ENCODE measurements at places on chromosomes 2 and 18.

- DNase-seq = no peak
Observed at GRCh38 chr18:79069717-79070151, 540 bp downstream of the ATP9B start.

- no peak for DNase-seq
Observed at GRCh38 chr2:197628043-197628500, 47.3 kb downstream of the RFTN2 start.

DNA sequence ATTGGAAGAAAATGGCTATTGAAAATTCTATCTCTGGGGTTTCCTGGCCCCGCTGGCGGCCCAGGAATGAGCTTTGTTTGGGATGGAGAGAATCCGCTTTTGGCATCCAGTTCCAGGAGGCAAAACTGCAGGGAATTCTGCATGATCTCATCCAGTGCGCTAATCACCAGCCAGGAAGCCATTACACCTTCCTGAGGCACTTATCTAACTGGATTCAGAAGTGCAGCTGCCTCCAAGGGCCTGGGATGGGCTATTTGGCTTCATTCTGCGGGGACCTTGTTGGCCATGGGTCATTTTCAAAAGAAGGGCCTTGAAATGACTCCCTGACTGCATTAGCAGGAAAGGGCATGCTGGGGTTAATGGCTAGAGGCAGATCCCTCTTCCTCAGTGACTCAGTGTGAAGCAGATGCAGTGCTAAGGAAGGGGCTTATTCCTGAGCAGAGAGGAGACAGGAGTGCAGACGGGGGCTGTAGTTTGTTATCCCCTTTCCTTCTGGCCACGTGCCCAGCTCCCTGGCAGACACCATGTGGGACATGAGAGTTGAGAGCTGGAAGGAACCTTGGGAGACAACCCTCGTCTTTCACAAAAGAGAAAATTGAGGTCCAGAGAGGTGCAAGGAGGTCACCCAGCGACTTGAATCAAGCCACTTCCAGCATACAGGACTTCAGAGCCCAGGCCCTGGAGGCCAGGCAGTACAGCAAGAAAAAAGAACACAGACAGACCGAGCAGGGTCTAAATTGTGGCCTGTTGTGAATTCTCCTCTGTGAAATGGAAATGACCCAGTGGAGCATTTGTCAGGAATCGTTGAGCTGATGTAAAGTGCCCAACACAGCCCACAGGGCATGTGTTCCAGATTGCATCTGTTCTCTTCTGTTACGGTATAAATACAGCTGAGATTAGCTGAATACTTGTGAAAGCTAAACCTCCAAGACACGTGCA lies 161.8 kb downstream of the PRKCE start:
- no peak for DNase-seq

DNA sequence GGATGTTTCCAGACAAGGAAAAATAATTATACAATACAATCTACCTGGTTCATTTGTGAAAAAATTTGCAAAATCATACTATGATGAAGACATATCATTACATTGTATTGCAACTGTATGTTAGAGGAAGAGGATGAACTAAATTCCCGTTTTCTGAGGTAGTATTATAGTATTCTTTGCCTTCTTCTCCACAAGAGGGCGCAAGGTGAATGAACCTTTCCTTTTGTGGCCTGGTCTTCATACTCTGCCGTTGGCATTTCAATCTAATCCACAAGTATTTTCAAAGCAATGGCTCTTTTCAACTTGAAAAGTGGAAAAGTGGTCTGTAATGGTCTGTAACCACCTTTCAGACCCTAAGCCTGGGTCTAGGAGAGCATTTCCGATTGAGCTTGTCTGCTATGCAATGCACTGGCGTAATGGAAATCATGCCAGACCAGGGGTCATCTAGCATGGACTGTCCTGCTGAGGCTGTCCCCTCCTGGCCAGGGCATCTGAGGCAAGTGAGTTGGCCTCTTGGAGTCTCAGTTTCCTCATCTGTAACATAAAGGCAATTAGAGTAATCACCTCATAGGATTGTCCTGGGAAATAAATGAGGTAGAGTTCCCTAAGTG lies 30.8 kb upstream of the ZNF396 start:
- DNase-seq = peak; percentile 72

DNA sequence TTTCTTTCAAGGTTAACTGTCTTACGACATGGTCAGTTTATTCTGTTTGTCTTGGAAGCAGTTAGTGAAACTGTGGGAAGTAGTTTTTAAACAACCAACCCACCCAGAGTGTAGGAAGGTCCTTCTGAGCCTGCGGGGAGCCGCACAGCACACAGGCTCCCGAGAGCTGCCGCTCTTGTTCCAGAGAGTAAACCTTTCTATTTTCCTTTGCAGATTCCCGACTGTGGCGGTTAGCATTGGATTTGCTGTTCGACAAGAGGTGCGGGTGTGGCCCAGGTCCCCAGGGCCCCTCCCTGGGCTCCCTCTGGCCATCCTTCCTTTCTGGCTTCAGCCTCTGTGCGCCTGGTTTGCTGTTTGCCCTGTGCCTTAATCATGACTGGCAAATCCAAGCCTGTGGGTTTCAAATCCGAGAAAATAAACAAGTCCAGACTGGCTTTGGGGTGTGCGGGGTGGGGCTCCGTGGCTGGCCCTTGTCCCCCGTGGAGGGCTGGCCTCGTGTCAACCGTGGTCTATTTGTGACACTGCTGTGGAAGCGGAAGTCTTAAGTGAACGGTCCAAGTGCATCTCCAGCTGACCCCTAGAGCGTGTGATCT lies 30.7 kb downstream of the IMPA2 start:
- no peak for DNase-seq

GRCh38 chr2:165499131-165499530 lies 29.6 kb downstream of the CSRNP3 start:
- DNase-seq = no peak

GRCh38 chr2:236675051-236675450 lies 105.4 kb downstream of the ACKR3 start:
- DNase-seq = no peak

GRCh38 chr2:44692821-44693220 lies 248.7 kb upstream of the SIX3 start:
- no peak for DNase-seq

DNA sequence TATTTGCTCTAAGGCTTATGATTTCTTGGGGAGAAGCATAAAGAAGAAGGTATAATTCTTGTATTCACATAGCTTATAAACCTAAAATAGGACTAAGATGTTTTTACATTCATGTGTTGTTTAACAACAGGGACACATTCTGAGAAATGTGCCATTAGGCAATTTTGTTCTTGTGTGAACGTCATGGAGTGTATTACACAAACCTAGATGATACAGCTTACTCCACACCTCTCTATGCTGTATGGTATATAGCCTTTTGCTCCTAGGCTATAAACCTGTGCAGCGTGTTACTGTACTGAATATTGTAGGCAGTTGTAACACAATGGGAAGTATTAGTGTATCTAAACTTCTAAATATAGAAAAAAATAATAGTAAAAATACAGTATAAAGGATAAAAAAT lies 92.1 kb downstream of the PHLPP1 start:
- DNase-seq = no peak

GRCh38 chr2:20637147-20637546 lies 13.8 kb downstream of the HS1BP3 start:
- DNase-seq = no peak

DNA sequence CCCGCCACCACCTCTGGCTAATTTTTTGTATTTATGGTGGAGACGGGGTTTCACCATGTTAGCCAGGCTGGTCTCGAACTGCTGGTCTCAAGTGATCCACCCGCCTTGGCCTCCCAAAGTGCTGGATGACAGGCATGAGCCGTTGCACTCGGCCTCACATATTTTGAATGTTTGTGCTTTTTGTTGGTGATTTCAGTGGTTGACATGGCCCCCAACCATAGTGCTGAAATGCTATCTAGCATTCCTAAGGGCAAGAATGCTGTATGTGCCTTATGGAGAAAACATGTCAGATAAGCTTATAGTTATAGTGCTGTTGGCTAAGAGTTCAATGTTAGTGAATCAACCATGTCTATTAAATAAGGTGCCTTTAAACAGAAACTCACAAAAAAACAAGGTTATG lies 8.9 kb downstream of the ZAP70 start:
- DNase-seq = no peak

DNA sequence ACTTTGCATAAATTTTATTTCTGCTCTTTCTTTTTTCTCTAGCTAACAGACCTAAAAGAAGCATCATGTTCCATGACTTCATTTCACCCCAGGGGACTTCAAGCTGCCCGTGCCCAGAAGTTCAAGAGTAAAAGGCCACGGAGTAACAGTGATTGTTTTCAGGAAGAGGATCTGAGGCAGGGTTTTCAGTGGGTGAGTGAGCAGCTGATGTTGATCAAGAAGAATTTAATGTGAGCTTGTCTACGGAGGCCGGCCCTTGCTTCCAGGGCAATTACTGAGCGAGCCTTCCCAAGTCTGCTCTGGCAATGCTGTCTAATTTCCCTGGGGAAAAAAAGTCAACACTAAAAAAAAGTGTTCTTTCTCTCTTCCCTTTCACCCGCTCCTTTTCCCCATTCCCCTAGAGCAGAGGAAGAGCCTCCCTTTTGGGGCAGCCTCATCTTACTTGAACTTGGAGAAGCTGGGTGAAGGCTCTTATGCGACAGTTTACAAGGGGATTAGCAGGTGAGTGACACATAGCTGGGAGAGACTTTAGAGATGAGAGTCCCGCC lies 1.2 kb downstream of the CDK15 start:
- DNase-seq = peak; percentile 33

DNA sequence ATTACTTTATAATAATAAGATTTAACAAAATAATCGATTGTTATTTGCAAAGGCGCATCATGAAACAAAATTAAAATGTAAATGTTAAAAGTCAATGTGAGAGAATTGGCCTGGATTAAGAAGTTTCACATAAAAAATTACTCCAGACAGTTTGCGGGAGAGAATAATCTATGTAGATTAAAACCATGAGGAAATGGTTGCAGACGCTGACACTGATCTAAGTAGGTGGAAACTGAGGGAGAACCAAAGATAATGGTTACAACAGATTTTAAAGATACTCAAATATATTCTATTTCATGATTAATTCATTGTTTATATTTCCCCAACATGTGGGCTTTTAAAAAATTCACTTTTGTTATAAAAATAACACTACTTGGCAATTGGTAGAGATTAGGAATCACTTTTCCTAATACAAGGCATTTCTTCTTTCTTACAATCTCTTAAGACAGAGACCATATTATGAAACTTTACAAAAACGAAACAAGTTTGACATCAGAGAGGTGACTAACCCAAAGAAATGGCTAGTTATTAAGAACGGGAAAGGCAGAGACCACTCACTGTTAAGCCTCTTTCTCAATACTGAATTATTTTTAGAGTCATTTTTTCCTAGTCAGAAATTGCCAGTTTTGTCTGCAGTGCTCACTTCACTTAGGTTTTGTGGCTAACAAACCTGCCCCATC lies 1.6 kb downstream of the KANSL1L start:
- peak; percentile 38 for DNase-seq

DNA sequence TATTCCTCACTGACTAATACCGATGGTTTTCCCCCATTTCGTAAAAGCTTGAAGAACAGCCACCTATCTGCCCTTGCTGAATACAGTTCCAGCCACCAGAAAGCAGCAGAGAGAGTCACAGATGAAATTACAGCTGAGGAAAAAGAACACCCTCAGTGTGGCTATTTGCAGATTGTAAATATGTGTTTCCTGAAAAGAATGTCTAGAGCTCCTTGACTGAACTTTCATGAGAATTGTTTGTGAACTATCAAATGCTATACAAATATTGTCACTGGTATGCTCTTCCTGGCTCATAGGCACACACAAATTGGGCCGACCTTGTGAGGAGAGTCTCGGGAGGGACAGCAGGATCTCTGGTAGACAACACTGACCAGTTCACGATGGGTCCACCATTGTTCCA lies 58.1 kb upstream of the TTC39C start:
- no peak for DNase-seq

- DNase-seq = no peak
Observed at GRCh38 chr18:10971717-10972116, 177.7 kb downstream of the PIEZO2 start.

DNA sequence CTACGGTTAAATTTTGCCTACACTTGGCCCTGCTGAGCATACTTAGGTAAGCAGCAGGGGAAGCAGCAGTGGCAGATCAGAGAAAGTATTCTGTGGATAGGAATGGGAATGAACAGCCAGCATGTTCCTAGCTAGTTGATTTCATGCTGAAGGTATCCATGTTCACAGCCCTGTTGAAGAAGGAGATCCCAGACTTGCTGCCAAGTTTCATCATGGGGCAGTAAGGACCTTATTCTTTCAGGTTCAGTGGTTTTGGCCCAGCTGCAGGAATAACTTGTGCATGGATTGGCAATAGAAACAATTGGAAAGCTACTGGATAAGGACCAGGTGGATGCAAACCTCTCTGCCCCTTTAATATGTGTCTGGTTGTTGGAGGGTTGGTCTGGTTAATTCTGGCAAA lies 98.2 kb upstream of the TMEM178A start:
- DNase-seq = no peak

- DNase-seq = no peak
Observed at GRCh38 chr2:961786-962185, 11.1 kb downstream of the SNTG2 start.

- DNase-seq = no peak
Observed at GRCh38 chr18:10391506-10391905, 62.9 kb upstream of the APCDD1 start.

- DNase-seq = no peak
Observed at GRCh38 chr18:42635378-42636048, 480.0 kb downstream of the RIT2 start.

- DNase-seq = no peak
Observed at GRCh38 chr2:230077851-230078547, 9.3 kb upstream of the SLC16A14 start.

GRCh38 chr2:136375017-136375901 lies 257.3 kb upstream of the CXCR4 start:
- DNase-seq = no peak

- DNase-seq = no peak
Observed at GRCh38 chr2:74516650-74517049, 2.4 kb downstream of the TLX2 start.

GRCh38 chr2:18820966-18821365 lies 231.6 kb upstream of the NT5C1B start:
- DNase-seq = no peak

DNA sequence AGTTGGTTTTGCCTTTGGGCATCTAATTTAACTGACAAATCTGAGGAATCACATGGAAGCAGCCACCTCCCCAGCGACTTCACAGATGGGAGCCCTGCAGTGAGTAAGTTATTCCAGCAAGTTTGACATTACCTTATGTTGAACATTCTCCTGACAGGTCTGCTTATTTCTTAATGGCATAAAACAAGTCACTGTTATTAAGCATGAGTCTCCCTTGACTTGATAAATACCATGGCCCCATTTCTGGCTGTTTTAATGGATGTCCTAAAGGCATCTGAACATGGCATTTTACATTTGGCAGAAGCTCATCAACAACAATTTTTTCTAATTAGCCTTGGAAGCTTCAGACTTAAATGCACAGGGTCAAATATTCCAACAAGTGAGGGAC lies 92.6 kb upstream of the CREB1 start:
- no peak for DNase-seq

- no peak for DNase-seq
Observed at GRCh38 chr2:157572725-157573124, 55.9 kb downstream of the ACVR1C start.
